ENCODE measurements at places on chromosomes 5 and 9. TPM values are rescaled to one million over a fixed set of nuclear protein-coding genes. Genes with fewer than 3 reads are reported as not detected.

PIGO gene
- 20.3 TPM for total RNA-seq

CNTFR gene
- total RNA-seq, result 3.1 TPM

CXCL14 gene
- total RNA-seq, result 0.13 TPM

CREB3 gene
- total RNA-seq, result 29.2 TPM

IL9 gene
- total RNA-seq, result not detected

FAM169A gene
- total RNA-seq, result 21.1 TPM

FAXDC2 gene
- total RNA-seq, result 9.3 TPM

GAS1 gene
- 11.2 TPM for total RNA-seq

LCN9 gene
- not detected for total RNA-seq

LRRC19 gene
- total RNA-seq, result not detected

DBH gene
- 0.08 TPM for total RNA-seq

TMC1 gene
- not detected for total RNA-seq

C5 gene
- 0.41 TPM for total RNA-seq

PRDM9 gene
- not detected for total RNA-seq

SECISBP2 gene
- total RNA-seq, result 41.3 TPM

TGFBI gene
- total RNA-seq, result 27.9 TPM

SARDH gene
- 5.0 TPM for total RNA-seq

ADAMTS12 gene
- 9.8 TPM for total RNA-seq

EDIL3 gene
- total RNA-seq, result 74.6 TPM

FRMD3 gene
- total RNA-seq, result 0.59 TPM

TTC23L gene
- total RNA-seq, result 0.26 TPM

DPH7 gene
- total RNA-seq, result 32.2 TPM

FOXD4 gene
- 0.49 TPM for total RNA-seq

OSTF1 gene
- 51.4 TPM for total RNA-seq

INSL4 gene
- total RNA-seq, result not detected

MVB12B gene
- total RNA-seq, result 18.8 TPM

HAPLN1 gene
- total RNA-seq, result 42.1 TPM

SPACA9 gene
- total RNA-seq, result 2.7 TPM

SLC25A2 gene
- 0.62 TPM for total RNA-seq

TRIM14 gene
- 0.97 TPM for total RNA-seq

BTNL9 gene
- total RNA-seq, result 24.3 TPM

TEK gene
- total RNA-seq, result 448 TPM

ZNF883 gene
- total RNA-seq, result 6.1 TPM

TRIM41 gene
- 21.8 TPM for total RNA-seq

All from endothelial cell (in vitro differentiated cells).